ENCODE measurements at places on chromosomes 2 and 18. TPM values are rescaled to one million over a fixed set of nuclear protein-coding genes. Genes with fewer than 3 reads are reported as not detected.

The IMP4 gene
- 158 TPM for total RNA-seq

The CNRIP1 gene
- total RNA-seq: 2.3 TPM

The ARHGEF33 gene
- total RNA-seq: not detected

The FSHR gene
- total RNA-seq: not detected

The SAG gene
- not detected for total RNA-seq

The SLC5A7 gene
- not detected for total RNA-seq

The ZNF396 gene
- 0.61 TPM for total RNA-seq

The COBLL1 gene
- 4.1 TPM for total RNA-seq

The DSG3 gene
- not detected for total RNA-seq

The CCDC141 gene
- not detected for total RNA-seq

The DGKD gene
- 52.0 TPM for total RNA-seq

The DLGAP1 gene
- total RNA-seq: 0.12 TPM

The MYL1 gene
- not detected for total RNA-seq

The HTR2B gene
- not detected for total RNA-seq

The PSD4 gene
- total RNA-seq: 10.9 TPM

The CAPG gene
- total RNA-seq: 110 TPM

The TMEM247 gene
- not detected for total RNA-seq

The UCN gene
- total RNA-seq: 2.0 TPM

The ELAC1 gene
- 3.8 TPM for total RNA-seq

The GBX2 gene
- 2.2 TPM for total RNA-seq

The TMEM163 gene
- total RNA-seq: not detected

The C2orf92 gene
- total RNA-seq: 1.0 TPM

The B3GNT2 gene
- 37.1 TPM for total RNA-seq

The EMILIN2 gene
- 14.7 TPM for total RNA-seq

The TBR1 gene
- total RNA-seq: not detected

The EHBP1 gene
- total RNA-seq: 46.2 TPM

The METAP1D gene
- total RNA-seq: 2.8 TPM

The SLC39A10 gene
- total RNA-seq: 19.0 TPM

The SKOR2 gene
- total RNA-seq: not detected

The ERBB4 gene
- not detected for total RNA-seq

The FLACC1 gene
- total RNA-seq: not detected

The TMEM18 gene
- total RNA-seq: 47.8 TPM

The CCDC85A gene
- 0.12 TPM for total RNA-seq

The TNS1 gene
- 21.4 TPM for total RNA-seq

The SLC14A1 gene
- not detected for total RNA-seq

All from A549 treated with ZK216348 at 1 μM for 4 hours (cell line).